ENCODE measurements at places on chromosomes 1 and 21.

DNA sequence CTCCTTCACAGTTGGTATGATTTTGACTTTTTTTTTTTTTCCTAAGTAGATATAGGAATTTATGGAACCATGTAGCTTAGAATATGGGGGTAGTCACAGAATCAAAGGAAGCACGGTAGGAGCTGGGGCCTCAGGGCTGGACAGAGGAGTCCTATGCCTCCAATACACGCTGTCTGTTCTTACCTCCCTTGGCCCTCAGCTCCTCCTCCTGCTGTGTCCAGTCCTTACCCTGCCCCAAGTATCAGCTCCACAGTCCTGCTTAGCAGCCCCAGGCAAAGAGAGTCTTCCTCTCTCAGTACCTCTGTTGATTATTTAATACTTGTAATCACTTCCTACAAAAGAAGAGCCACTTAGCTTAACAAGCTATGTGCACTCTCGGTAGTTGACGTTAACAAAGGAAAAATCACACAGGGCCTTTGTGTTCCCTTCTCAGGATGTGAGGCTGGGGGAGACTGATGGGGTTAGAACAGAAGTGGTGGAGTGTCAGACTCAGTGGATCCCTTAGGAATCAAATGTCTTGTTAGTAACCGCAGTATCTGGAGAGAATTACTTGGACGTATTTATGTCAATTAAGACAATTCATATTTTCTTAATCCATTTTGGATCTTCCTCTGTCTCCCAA lies 292.3 kb downstream of the HHAT start:
- DNase-seq, result no peak

- no peak for DNase-seq
Observed at GRCh38 chr1:226373376-226373775, 34.5 kb downstream of the PARP1 start.

DNA sequence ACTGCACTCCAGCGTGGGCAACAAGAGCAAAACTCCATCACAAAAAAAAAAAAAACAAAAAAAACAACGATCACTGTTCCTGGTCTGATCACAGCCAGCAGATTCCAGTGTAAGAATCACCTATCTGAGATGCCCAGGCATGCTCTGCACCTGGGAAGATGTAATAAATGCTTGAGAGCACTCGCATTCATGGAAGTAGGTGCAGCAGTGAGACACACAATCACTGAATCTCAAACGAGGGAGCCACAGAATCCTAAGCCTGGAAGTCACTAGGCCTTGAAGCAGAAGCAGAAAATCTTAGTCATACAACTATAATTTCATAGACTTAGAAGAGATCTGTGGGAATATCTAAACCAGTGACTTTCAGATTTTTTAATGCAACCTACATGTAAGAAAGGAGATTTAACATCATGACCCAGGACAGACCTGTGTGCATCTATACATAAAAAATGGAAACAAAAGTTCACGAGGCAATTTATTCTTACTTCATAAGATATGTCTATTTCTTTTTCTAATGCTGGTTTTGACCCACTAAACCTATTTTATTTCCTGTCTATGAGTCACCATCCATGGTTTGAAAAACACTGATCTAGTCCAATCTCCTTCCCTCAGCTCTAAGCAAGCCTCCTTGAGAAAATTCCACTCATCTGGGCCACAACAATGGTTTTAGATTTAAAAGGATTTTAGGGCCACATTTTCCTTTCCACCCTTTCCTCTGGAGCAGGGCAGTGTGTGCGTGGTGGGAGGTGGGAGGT lies 30.4 kb downstream of the RIMS3 start:
- DNase-seq, result no peak

- no peak for DNase-seq
Observed at GRCh38 chr1:26384076-26384475, 11.5 kb upstream of the ZNF683 start.

GRCh38 chr1:236253119-236253518 lies 28.6 kb downstream of the ERO1B start:
- no peak for DNase-seq

DNA sequence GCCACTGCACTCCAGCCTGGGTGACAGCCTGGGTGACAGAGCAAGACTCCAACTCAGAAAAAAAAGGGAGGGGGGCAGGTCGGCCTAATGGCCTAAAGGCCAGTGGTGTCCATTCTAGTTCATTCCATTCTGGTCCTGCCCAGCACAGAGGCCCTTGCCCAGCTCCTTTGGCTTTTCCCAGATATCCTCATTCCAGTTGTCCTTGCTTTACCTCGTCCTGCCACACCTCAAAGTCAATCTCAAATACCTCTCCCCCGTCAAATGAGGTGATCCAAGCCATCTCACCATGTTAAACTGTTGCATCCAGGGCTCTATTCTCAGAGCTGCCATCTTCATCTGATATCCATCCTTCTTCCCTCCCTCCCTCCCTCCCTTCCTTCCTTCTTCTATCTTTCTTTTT lies 19.9 kb upstream of the PIK3CD start:
- DNase-seq, result no peak

DNA sequence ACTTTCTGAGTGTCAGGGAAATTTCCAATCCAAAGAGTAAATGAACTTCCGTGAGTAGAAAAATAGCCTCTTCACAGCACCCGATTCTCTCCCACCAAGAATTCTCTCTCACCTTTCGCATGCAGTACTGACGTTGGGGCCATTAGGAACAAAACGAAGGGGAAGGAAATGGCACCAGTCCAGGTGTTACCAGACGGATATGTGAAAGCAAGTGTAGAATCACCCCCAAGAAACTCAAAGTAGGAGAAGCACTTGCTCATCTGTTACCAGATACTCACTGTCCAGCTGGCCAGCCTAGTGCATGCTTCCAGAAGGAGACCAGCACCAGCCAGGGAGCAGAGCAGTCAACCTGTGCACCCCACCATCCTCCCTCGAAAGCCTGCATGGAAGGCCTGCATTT lies 55.1 kb downstream of the ITPKB start:
- DNase-seq, result no peak

DNA sequence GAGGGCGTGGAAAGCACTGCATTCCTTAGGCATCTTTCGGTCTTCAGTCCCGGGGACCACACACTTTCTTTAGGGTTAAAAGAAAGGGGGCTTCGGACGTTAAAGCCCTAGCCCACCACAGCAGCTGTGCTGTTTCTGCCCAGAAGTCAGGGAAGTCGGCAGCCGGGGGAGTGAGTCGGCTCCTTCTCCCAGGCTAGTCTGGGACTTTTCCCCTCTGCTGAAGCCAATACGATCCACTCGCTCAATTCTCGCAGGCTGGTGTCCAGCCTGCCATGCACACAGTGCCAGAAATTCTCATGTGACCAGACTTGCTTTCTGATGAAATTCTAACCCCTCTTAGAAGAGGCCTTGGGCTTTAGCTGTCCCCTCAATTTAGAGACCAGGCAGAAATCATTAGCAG lies 67.7 kb downstream of the BCAR3 start:
- no peak for DNase-seq

DNA sequence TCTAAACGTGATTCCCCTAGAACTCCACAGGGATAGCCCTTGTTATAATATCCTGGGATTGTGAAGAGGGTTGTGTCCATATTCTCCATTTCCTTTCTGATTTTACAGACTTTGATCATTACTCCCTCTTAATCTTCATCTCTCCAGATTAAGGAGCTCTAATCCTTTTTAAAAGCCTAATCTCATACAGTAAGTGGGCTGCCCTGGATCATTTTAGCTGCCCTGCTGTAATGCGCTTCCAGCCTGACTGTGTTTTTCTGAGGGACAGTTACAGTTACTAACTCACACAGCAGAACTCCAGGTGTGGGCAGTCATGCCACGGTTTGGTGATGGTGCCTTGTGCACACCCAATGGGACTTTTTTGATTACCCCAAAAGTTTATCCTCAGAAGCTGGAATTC lies 33.5 kb downstream of the PROX1 start:
- no peak for DNase-seq

DNA sequence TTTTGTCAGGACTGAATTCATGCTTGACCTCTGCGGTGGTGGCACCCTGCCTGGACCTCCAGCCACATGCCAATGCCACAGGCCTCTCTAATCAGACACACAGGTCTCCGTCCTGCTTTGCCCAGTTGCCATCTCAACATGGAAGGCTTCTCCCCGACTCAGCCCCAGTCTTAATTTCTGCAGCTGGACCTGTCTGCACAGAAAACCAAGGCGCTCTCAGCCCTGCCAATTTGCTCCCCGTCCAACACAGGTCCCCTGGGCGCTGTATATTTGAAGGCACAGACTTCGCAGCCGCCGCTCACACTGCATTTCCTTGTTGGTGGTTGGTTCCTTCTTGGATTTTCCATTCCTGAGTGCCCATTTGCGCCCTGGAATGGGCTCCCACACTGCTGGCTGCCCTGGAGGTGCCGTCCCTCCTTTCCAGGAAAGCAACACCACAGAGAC lies 28.0 kb upstream of the PLEKHG5 start:
- no peak for DNase-seq

DNA sequence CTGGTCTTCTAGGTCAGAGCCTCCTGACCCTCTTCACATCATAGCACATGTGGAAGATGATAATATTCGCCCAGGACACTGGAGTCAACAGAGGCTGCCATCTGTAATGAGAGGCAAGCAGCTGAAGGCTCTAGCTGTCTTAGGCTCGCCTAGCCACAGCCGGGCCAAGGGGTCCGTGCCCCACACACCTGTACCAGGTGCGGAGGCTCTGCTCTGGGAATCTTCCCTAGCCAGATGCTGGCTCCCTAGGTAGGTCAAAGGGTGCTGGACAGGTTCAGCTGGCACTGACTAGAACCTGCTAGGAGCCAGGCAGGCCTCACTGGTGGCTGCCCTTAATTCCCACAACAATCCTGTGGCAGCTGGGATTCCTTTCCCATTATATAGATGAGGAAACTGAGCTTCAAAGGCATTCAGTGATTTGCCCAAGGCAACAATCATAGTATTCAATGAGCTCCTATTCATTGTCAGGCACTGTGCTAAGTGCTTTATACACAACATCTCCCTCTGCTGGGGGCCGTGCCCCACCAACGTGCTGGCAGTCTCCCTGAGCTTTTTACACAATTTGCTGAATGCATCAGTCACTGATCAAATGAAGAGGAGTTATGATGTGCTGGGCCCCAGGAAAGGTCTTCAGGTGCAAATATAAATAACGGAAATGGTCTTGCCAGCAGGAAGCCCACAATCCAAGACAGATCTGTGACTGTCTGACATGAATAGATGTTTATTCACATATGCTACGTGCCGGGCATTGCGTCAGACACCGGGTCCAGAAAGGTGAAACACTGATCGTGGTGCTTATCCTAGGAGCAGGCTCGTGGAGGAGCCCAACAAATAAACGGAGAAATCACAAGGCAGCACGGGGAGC lies 58.0 kb downstream of the DDX20 start:
- no peak for DNase-seq

- no peak for DNase-seq
Observed at GRCh38 chr1:7455796-7456721, 315.0 kb upstream of the VAMP3 start.

- no peak for DNase-seq
Observed at GRCh38 chr1:11806307-11806936, 431 bp downstream of the CLCN6 start.

- no peak for DNase-seq
Observed at GRCh38 chr1:246492611-246493245, 14.4 kb downstream of the SMYD3 start.

GRCh38 chr1:48099072-48099773 lies 102.0 kb upstream of the TRABD2B start:
- no peak for DNase-seq

GRCh38 chr1:24173638-24174575 lies 13.2 kb downstream of the IFNLR1 start:
- DNase-seq, result no peak

DNA sequence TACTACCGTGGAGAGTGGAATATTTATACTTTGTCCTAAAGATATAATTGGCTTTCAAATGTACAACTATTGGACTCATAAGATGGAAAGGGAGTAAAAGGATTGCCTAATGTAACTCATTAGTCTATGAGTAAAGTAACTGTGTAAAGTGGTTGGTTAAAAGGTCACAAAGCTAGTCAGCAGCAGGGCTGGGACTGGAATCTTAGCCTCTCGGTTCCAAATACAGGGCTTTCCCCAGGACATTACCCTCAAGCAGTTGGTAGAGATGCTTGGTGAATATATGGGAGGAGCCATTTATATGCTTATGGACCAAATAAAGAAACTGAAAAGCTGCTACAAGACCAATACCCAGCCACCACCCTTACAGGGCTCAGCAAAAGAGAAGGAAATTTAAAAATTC lies 283.7 kb downstream of the HLX start:
- no peak for DNase-seq

GRCh38 chr1:162373541-162374260 lies 3.0 kb downstream of the SPATA46 start:
- DNase-seq, result no peak

DNA sequence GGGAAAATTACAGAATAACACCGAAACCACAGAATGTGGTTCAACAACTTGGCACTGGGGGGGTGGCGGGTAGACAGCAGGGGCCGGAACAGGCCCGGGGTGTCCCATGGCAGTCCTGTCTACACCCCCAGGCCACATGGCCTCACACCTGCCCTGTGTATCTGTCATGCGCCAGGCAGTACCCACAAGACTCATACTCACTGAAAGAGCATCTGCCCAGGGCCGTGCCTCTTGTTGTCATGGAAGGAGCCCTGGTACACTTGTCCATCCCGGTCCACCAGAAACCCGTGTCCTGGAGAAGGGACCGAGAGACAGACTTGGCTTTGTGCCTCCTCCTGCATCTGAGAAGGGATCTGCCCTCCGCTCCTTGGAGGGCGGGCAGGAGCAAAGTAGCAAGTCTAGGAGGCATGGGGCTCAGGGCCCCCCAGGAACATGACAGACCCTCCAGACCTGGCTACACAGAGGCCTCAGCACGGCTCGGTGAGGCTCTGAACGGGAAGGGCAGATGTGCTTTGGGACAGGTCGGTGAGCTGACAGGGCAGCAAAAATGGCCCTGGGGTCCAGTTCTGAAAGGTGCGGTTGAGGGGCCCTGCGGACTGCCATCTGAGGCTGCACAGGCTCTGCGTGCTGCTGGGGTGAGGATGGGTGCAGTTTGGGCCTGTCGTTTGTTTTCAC lies 5.6 kb downstream of the MORN1 start:
- no peak for DNase-seq

- no peak for DNase-seq
Observed at GRCh38 chr1:87111659-87112371, 197.4 kb downstream of the HS2ST1 start.

DNA sequence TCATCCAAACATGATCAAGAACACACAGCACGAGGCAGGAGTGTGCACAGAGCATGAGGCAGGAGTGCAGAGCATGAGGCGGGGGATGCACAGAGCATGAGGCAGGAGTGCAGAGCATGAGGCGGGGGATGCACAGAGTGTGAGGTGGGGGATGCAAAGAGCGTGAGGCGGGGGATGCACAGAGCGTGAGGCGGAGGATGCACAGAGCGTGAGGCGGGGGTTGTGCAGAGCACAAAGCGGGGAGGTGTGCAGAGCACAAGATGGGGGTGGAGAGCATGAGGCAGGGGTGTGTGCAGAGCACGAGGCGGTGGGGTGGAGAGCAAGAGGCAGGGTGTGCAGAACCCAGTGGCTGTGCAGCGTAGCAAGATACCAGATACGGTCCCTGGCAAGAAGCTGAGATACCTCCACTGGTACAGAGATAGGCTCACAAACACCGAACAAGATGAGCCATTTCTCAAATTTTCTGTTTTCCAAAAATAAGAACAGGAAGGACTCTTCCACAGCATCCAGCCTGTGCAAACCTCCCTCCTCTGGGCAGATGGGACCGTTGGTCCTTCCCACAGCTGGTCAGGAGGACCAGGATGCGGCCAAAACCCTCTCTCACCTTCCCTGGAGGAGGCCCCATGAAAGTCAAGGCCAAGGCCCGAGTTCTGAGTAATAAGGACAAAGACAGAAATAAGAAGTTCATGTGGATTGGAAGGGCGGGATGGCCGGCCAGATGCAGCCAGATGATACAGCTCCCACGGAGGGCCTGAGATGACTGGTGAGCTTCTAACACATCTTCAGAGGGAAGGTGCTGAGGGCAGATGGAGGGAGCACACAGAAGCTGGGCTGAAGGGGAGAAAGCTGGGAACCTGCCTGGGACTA lies 12.0 kb downstream of the SPATC1L start:
- DNase-seq, result no peak
